CD8-positive, alpha-beta T cell (primary cell): ENCODE measurements at places on chromosomes 13 and 19.

DNA sequence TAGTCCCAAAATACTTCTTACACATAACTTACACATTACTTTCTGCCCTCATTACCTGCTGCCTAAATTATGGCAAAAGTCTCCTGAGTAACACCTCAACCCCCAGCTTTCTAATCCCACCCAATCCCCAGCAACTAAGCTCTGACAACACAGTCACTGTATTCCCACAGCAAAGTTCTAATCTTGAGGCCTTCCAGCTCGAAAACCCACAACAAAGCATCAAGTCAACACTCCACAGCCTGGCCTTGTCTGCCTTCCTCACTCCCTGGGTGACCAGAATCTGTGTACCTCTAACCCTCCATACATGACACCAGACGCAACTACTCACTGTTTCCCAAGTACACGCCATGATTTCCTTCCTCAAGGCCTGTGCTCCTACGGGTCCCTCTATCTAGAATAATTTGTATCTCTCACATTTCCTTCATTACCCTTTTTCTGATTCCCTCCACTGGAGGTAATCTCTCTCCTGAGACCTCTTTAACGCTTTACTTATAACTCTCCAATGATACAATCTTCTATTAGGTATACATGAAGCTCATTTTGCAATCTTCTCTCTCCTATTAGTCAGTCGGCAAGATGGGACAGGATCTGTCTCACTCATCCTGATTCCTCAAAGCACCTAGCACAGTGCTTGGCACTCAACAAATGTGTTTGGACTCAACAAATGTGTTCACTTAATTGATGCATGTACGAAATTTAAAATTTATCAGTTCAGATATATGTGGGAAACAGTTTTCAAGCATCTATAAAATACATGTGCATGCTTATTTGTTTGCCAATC is 87.6 kb upstream of the DOCK9 start:
- DNase-seq: no peak

- DNase-seq: no peak
Observed at GRCh38 chr13:111974341-111974640, 92.7 kb upstream of the SOX1 start.

- DNase-seq: no peak
Observed at GRCh38 chr13:53238261-53238660, 209.6 kb downstream of the OLFM4 start.

DNA sequence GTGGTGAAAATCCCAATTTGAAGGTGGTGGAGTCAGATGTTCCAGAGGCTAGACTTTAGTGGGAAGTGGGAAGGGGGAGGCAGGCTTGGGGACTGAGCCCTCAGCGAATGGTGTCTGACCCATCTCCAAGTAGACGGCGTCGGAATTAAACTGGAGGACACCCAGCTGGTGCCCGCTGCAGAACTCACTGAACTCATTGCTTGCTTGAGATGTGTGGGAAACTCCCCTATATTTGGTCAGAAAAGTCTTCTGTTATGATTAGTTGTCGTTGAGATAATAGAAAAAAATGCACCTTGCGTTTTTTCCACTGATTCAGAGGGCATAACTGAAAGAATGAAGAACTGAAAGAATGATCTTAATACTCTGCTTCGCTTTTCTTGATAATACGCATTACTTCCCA is 871 bp upstream of the ZNF583 start:
- peak; percentile 14 for DNase-seq

- no peak for DNase-seq
Observed at GRCh38 chr13:95150555-95150954, 150.7 kb downstream of the ABCC4 start.

GRCh38 chr13:99376924-99377323 is 69.7 kb upstream of the GPR183 start:
- no peak for DNase-seq

GRCh38 chr19:5149508-5149907 is 180.6 kb downstream of the KDM4B start:
- DNase-seq: no peak

GRCh38 chr13:66780814-66781213 is 449.3 kb downstream of the PCDH9 start:
- no peak for DNase-seq

DNA sequence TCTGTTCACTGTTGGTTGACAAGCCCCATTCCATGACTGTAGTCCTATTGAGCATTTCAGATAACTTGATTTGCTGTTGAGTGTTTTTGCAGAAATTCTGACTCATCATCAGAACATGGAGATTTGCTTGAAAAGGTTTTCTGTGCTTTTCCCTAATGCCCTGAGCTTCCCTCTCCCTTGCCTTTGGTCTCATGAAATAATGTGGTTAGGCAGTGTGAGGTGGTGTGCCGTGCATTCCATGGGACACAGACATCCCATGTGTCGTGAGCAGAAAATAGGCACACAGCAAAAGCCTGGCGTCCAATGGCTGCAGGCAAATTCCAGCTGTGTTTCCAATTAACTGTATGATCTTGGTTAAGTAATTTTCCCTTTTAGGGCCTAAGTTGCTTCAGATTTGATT is 197.4 kb downstream of the DLEU7 start:
- DNase-seq: no peak

- DNase-seq: peak; percentile 86
Observed at GRCh38 chr19:49473868-49474541, at the start of gene FLT3LG. FLT3LG (plus strand) TSS chr19:49474215; CDS start chr19:49474640, 425 bp downstream.

- DNase-seq: no peak
Observed at GRCh38 chr19:12912571-12912970, 6.5 kb downstream of the SYCE2 start.

- DNase-seq: no peak
Observed at GRCh38 chr13:68030152-68030809, 800.1 kb upstream of the PCDH9 start.

DNA sequence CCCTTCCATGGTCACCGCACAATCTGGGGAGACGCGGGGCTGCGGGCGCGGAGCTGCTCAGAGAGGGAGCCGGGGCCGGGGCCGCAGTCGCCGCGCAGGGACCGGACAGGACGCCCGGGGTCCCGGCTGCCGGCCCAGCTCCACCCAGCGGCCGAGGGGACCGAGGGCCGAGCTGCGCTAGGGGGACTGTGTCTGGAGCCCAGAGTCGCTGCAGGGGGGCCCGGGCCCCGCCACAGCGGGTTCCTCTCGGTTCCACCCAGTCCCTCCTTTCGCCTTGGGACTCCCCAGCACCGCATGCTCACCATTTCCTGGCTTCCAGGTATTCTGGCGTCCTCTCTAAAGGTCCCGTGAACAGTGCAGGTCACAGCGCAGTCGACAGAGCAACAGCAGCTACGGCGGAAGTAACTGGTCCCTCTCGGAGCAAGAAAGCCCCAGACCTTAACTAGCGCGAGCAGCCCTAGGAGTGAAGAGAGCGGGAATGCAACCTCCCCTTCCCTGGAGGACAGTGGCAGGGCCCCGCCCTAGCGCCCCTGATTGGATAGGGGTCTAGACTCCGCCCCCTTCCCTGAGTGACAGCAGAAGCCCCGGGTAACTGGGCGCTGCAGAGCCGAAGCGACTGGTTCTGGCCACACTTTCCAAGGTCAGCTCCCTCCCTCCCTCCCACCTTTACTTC is at the start of gene ZNF878:
TSS of gene ZNF878 (minus strand) at position 465 of the 673 bp plus-strand sequence. CDS start at position 305, 160 bp downstream.
- DNase-seq: peak; percentile 19

DNA sequence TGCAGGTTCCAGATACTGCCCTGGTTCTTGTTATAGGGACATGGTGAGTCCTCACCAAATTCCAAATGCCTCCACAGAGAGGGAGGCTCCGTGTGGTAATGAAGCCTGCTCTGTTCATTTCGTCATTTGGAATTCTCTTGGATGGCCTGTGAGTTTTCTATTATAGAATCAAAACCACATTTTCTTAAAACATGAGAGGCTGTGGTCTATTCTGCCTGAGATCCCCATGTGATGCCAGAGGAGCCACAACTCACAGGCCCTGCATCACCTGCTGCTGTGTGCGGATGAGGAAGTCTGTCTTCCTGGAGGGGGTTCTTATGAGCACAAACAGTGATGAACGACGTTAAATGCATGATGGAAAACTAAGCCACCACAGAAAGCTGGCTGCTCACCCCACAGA is 264.4 kb downstream of the UQCRFS1 start:
- no peak for DNase-seq

- DNase-seq: no peak
Observed at GRCh38 chr13:82833923-82834322, 1048.4 kb downstream of the SLITRK1 start.

GRCh38 chr13:106795847-106796246 is 227.9 kb upstream of the ARGLU1 start:
- no peak for DNase-seq

GRCh38 chr19:3513229-3514140 is 7.4 kb downstream of the FZR1 start:
- DNase-seq: no peak

- no peak for DNase-seq
Observed at GRCh38 chr13:106685143-106685542, 117.2 kb upstream of the ARGLU1 start.

DNA sequence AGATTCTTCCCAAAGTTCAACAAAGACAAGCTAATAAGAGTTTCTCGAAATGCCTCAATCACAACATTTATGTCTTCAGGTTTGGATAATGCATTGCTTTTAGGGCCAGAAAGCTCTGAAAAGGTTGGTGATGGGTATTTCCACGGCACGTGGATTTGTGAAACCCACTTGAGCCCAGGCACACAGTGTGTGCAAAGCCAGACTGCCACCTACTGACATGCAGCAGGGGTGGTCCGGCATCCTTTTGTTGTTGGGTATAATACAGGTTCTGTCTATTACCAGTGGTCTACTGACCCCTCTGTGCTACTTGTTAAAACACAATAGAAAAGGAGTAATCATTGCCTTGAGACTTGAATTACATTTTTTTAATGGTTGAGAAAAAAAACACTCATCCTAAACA is 225.6 kb downstream of the RAP2A start:
- no peak for DNase-seq

GRCh38 chr19:29540114-29540513 is 14.3 kb downstream of the VSTM2B start:
- no peak for DNase-seq

DNA sequence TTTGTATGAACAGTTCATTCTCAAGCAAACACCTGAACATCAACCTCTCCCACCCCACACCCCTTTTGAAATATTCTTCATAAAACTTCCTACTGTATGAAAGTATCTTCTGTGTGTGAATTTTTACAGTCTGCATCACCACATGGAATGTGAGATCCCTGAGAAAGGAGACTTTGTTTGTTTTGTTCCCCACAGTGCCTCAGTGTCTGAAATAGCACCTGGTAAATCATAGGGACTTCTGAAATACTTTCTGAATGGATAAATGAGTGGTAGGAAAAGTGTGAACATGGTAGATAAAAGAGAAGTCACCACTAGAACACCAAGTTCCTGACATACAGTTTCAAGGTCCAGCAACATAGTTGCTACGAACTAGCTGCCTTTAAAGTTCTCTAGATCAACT is 1071.2 kb downstream of the EFNB2 start:
- no peak for DNase-seq

DNA sequence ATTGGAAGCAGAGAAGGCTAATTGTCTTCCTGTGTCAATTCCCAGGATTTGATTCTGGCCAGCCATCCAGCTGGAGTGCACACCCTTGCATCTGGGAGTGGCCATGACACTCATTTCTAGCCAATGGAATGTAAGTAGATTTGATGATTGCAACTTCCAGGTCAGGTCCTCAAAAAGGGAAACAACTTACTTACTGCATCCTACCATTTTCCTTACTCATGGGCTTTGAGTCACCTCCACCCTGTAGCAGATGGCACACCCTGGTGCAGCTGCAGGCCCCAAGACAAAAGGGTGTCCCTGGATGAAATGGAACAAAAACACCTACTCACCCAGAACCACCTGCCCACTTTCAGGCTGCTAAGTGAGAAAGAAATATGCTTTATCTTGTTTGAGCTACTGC is 27.3 kb upstream of the MPHOSPH8 start:
- DNase-seq: no peak

DNA sequence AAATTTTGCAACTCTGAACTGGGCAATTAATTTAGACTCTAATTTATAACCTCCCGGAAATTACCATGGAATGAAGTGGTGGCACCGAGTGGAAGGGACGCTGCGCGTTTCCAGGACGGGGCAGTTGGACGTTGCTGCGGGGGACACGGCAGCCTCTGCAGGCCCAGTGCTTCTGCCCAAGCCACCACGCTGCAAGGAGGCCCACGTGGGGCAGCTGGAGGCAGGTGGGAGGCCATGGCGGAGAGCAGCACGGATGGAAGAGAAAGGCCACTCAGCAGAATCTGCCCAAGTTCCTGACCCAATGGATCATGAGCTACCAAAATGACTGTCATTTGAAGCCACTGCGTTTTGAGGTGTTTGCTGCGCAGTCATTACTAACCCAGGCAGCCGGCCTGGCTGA is 11.2 kb upstream of the ADPRHL1 start:
- no peak for DNase-seq

- DNase-seq: no peak
Observed at GRCh38 chr19:48396824-48397176, 3.3 kb downstream of the GRIN2D start.

GRCh38 chr19:2168619-2169424 is 5.1 kb downstream of the DOT1L start:
- DNase-seq: peak; percentile 59

- peak; percentile 16 for DNase-seq
Observed at GRCh38 chr19:2145831-2146241, 5.5 kb downstream of the AP3D1 start.

DNA sequence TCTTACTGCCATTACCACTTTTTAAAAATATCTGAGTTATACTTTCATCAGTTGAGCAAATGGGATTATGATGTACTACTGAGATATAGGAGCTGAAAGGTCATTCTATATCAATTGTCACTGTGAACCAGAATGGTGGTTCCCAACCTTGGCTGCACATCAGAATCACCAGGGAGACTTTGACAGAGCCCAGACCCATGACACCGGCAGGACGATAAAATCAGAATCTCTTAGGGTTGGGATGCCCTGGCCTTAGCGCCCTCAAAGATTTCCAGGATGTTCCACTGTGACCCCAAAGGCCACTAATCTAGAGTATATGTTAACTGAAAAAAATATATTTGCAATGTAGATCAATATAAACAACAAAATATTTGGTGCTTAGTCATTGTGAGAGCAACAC is 355.1 kb downstream of the LIG4 start:
- DNase-seq: no peak

DNA sequence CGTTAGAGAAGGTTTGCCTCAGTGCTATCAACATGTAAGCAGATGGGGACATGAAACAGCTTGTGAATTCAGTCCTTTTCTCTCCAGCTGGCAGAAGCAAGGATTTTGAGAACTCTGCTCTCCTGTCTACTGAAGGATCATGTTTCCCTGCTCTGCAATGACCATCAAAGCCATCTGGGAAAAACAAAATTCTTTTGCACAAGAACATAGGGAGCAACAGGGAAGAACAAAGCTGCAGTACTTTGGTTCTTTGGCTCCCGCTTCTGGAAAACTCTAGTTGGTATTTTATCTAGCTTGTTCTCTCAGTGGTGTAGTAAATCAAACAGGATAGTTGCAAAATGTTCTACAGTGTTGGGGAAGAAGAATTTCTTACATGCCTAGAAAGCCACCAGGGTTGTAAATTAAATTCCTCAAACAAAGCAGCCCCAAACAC is 270.4 kb downstream of the ENOX1 start:
- no peak for DNase-seq
